ENCODE measurements at places on chromosomes 5 and 9.
A peak's percentile ranks its signal among the peaks of the same experiment; 100 is the strongest.

DNA sequence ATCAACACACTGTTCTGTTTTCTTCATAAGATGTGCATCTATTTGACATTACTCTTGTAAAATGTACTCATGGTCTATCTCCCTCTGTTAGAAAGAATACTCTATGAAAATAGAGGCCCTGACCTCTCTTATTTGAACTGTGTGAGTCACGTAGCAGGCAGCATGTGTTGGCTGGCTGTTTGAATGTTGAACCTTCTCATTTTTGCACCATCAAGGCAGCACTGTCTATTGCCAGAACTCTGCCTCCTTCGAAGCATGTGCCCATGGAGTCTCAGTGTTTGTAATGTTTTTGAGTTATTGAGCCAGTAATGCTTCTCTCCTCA lies 144.4 kb downstream of the ALDH1A1 start:
- DNase-seq = no peak

DNA sequence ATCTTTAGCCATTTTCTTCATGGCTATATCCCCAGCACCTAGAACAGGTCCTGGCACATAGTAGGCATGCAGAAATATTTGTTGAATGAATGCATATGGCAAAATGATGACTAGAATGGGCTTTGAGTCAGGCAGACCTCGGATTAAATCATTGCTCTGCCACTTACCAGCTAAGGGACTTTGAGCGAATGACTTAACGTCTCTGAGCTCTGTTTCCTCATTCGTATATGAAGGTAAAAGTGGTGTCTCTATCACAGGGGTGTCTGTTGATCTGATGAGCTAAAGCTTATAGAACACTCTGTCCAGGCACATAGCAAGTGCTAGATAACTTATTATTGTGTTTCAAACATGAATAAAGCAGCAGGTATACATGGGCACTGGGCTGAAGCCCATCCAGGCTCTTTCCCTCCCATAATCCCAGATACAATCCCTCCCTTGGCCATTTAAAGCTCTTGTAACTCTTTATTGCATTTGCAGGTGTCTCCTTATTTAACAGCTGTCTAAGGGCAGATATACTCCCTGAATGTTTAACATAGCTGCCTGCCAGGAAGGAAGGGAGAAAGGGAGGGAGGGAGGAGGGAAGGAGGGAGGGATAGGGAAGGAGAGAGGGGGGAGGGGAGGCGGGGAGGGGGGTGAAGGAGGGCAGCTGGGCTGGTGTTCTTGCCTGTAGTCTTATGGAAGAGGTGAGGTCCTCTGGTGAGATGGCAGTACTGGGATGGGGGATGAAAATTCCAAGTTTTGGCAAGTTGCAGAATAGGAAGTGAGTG lies 23.2 kb upstream of the STXBP1 start:
- no peak for DNase-seq

DNA sequence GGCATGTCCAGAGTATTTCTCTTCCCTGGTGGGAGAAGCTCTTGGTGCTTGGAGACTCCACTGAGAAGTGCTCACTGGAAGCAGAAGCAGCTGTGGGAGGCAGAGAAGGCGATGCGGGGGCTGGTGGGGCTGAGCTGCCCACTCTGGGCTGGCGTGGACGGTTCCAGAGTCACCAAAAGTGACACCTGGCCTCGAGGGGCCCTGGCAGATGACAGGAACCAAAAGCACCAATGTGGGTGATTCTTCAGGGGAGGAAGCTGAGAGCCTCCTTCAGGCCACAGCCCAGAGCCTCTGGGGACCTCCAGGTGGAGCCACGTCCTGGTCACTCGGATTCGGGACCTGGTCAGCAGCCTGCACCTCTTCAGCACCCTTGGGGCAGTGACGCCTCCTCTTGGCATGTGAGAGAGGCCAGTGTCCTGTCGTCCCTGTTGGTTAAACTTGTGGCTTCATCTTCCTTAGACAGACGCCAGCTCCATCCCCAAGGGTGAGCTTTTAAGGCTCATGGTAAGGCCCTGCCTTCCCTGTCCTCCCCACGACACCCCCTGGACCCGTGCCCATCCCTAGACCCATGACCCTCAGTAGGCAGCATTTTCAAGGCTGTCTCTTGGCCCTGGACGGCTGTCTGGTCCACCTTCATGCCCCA lies 78.7 kb upstream of the IRX4 start:
- DNase-seq = no peak

- no peak for DNase-seq
Observed at GRCh38 chr5:110347781-110348180, 378.7 kb downstream of the TMEM232 start.

DNA sequence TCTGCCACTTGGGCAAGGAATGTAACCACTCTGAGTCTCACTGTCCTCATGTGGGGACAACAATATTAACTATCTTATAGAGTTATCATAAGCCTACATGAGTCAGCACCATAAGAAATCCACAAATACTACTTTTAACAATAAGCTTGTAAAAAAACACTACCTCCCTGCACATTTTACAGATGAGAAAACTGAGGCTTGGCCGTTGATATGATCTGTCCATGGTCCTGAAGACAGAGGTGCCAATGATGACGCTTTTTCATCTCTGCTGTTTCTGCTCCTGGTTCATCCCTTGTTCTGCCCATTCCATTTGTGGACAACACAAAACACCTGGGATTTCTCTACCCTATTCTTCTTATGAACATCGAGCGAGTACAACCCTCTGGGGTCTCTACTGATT lies 23.4 kb upstream of the STRBP start:
- no peak for DNase-seq

DNA sequence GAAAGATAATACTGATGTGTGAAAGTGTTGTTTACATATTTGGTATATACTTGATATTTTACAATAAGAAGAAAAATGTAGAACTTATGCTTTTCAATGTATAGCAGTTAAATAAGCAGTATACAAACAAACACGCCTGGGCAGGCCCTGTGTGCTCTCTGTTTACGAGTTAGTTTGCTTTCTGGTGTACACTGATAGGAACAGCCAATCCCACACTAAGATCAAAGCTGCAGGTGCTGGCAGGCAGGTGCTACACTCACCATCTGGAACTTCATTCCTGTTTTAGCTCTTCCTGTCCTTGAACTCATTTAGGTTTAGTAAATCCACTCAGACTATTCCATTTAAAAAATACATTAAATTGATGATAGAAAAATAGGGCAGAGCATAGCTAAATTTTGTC lies 614.7 kb upstream of the ST8SIA4 start:
- no peak for DNase-seq

- DNase-seq = no peak
Observed at GRCh38 chr9:135227641-135228251, 140.3 kb downstream of the OLFM1 start.

DNA sequence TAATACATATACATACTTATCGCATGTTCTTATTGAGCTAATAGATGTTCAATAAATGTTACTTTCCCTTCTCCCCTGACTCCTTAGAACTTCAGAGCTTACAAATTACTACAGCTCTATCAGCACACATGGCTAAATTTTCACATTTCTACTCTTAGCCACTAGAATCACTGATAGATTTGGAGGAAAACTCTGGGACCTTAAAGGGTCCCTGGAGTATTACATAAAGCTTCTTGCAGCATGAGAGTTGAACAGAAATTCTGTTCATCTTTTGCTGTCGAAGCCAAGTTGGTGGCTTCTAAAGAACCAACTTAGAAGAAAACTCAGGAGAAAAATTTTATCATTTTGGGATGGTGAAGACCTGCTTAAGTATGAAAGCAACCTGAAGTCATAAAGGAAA lies 15.5 kb downstream of the B4GALT1 start:
- DNase-seq = no peak

DNA sequence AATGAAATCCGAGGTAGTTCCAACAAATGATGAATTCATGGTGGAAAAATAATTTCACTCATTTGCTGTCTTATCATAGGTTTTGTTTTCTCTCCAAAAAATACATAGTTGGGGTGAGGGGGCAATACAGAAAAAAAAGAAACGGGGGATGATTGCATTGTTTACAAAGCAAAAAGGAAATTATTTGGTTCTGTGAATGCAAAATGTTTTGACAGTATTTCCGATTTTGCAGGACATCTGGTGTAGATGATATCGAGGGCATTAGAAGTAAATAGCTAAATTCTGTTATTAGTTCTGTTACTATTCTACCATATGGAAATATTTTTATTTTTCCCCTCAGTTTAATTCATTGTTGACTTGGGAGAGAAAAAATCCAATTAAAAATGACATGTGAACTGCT lies 201.7 kb downstream of the MARCHF11 start:
- no peak for DNase-seq

GRCh38 chr5:131256507-131256823 lies 7.4 kb upstream of the CDC42SE2 start:
- DNase-seq = no peak

- no peak for DNase-seq
Observed at GRCh38 chr5:160020266-160020770, 11.4 kb downstream of the TTC1 start.

DNA sequence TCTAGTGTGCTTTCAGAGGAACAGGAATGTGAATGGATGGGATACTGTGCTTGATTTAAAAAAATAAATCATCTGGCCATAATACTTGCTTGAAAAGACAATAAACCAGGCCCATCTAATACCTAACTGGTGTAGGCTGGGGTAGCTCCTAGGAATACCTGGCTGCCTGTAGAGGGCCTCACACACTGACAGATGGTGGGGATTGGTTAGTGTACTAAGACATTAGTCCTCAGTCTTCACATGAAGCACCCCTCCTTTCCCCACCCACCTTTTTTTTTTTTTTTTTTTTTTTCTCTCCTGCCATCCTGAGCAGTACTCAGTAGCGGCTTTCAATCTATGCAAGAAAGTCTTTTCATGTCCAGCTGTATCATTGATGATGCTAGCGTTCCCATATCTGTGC lies 130.5 kb downstream of the ADGRV1 start:
- DNase-seq = no peak

- no peak for DNase-seq
Observed at GRCh38 chr5:79834754-79835714, 145.4 kb downstream of the CMYA5 start.

DNA sequence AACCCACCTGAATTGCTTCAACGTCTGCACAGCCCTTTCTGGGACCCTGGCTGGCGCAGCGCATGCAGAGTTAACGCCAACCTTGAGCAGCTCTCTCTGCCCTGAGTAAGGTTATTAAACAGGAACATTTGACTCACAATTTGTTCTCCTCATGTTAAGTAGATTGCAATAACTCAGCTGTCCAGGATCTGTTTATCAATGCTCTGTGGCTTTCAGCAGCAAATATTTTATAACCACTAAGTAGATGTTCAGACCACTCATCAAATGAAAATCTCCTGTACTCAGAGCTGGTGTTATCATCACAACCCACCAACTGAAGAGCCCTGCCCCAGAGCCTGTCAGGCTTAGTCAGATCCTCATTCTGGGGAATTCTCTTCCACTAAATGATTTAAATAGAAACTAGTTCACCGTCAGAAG lies 403.0 kb downstream of the ZNF608 start:
- peak; percentile 71 for DNase-seq

DNA sequence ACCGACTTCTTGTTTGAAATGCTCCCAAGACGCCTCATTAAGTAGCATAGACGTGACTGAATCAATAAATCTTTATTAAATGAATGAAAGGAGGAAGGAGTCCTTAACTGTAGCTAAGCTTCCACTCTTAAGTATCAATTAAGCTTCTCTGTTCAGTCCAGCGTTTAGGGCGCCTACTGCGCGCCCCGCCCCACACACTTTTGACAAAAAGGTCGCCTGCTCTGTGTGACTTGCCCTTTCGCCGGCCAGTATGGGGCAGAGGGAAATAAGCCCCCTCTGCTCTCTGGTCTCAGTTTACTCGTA lies 662 bp upstream of the DOLPP1 start:
- no peak for DNase-seq

- DNase-seq = no peak
Observed at GRCh38 chr5:154884424-154884823, 26.0 kb downstream of the CNOT8 start.

DNA sequence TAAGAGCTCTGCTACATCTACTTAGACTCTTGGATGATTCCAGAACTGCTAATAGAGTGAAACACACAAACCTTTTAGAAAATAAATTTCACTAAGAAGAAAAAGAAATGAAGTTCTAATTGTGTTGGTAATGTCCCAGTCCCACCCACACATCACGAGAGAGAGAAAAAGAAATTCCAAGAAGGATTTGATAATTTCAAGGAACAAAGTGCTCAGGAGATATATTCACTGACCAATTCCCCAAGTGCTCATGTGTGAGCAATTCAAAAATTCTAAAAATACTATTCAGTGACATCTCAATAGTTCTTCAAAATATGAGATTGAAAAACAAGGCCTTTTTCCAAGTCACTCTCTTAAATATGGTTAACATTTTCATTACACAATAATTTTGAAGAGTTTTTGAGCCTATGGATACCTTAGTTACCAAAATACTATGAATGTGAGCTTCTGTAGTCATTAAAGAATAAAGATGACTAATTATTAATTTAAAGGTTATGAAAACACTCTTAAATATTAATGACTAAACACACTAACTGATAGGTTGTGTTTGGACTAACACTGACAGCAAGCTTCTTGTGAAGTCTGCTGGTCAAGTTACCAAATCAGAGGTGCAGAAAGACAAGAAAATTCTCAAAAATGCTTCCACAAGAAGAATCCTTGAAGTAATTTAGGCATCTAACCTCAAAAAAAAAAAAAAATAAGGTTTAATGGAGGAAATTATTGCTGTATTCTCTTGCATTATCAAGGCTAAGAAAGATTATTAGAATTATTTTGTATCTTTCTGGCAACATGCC lies 245.3 kb downstream of the PDE4D start:
- DNase-seq = no peak

GRCh38 chr5:22722056-22722455 lies 131.1 kb downstream of the CDH12 start:
- no peak for DNase-seq

DNA sequence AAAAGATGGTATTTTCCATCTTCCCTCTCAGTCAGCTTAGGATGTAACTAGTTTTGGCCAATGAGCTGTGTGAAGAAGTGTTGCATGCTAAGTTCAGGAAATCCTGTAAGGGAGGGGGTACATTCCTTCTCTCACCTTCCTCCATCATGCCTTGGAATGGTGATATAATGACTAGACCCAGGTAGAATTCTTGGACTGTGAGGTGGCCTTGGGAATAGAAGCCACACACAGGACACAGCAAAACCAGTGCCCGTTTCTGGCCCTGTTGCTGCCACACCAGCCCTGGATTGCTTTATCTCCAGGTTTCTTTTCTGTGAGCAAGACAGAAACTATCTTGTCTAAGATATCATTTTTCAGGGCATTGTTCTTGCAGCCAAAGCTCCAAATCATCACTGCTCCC lies 10.5 kb upstream of the ZNF354A start:
- no peak for DNase-seq

- DNase-seq = no peak
Observed at GRCh38 chr9:91898451-91899218, 51.4 kb downstream of the ROR2 start.

GRCh38 chr9:128438343-128439109 lies 17.3 kb upstream of the ODF2 start:
- peak; percentile 71 for DNase-seq
